ENCODE measurements at places on chromosomes 2 and 18.

DNA sequence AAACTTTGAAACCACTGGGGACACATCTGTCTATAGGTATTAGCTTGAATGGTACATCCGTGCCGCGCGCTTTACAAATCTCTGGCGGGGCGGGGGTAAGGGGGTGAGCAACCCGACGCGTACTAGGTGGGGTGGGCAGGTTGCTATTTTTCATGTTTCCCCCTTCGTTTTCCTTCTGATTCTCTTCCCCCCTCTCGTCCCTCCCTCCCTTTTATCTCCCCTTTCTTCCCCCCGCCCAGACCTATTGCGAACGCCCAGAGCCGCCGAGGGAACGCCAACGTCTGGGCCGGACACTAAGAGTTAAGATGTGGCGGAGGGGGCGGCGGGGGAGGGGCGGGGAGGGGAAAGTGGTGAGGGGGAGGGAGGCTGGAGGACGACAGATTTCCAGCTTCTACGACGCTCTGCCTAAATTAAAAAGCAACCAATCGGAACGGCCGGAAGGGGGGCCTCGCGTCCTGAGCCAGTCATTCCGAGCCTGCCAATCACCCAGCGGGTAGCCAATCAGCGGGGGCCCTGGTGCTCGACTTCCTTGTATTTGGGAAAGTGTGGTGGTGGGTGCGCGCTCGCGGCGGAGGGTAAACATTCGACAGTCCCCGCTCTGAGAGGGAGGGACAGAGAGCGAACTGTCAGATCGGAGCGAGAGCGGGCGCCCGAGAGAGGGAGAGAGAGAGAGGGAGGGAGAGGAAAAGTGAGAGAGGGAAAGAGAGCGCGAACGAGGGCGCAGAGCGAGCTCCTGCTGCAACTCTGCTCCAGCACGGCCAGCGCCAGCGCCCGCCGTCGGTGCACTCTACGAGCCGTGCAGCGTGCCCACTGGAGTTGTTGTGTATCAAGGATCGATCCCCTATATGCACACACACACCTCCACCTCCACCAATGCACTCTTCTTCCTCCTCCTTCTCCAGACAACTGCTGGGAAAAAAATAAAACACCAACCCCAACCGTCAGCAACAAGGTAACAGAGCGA is at the start of gene POU3F3:
Gene POU3F3 (plus strand): TSS at position 582 of the 964 bp plus-strand sequence. CDS start 1,396 bp downstream, outside the sequence.
- no peak for DNase-seq

DNA sequence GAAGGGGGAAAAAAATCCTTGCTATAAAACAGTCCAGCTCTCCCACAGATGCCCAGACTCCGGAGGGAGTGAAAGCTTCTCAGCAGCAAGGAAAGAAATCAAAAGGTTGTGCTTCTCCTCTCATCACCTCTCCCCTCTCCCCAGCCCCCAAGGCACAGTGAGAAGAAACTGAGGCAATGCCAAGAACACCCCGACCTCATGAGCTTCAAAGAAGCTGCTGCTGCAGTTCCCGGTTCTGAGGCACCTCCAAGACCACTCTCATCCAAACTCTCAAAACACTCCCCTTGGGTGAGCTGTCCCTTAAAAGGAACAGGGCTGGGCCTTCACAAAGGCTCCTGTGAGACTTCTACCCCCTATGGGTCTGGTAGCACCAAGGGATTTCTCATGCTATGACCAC is 62.0 kb upstream of the KLF7 start:
- no peak for DNase-seq

DNA sequence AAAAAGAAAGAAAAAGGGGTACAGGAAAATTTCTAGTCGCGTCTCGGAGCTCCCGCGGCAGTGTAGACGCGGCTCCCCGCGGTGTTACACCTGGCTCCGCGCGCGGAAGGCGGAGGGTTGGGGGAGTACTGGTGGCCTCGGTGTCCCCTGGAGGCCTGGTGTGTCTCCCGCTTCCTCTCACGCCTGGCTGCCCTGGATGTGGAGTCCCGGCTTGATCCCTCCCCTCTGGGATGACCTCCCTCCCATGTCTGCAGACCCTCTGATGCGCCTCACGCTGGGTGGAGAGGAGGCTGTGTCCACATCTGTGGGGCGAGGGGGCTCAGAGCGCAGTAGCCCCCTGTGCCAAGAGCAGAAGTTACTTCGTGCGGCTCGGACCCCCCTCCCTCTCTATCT is 1.2 kb downstream of the KIF5C start:
- no peak for DNase-seq

- no peak for DNase-seq
These were observed 294.6 kb downstream of the RDH14 start for GRCh38 chr2:18265614-18266586.

DNA sequence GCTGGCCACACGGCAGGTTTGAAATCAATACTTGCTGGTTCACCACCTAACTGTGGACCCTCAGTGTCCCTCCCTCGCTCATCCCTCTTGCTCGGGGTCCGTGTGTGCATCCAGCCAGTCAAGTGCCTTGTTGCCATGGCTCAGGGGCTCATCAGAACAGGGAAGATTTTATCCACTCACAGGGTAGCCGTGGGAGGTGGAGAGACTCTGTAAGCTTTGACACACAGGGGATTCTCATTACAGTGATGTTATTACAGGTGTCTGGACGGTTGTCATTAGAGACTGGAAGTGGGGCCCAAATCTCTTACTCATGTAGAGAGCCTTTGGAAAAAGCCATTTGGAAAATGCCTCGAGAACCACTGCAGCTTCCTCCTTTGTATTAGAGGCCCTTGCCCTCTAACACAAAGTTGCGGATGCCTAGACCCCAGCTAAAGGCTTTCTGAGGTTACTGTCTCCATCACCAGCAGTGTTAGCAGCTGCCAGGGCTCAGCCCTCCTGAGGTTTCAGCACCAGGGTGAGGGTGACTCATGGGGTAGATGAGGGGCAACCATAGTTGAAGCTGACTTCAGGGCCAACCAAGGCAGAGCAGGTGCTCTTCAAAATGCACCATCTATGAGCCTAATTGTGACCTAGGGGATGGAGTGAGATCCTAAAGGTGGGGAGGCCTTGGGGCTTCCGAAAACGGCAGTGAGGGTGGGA is 195.6 kb downstream of the CLIP4 start:
- no peak for DNase-seq

DNA sequence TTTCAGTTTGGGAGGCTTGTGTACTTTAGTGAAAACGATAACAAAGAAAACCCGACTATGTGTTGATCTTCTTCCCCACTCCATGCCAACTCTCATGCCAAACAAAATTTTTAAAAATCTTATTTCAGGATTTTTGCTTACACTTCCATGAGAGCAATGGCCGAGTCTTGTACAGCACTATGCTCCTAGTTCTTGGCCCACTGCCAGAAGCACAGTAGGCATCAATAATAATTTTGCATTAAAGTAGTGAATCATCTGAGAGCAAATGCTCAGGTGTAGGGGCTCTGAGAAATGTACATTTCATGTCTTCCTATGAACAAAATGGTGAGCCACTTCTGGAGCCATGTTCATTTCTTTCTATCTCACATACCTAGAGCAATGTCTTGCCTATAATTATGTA is 62.2 kb downstream of the MAP3K19 start:
- DNase-seq = no peak

DNA sequence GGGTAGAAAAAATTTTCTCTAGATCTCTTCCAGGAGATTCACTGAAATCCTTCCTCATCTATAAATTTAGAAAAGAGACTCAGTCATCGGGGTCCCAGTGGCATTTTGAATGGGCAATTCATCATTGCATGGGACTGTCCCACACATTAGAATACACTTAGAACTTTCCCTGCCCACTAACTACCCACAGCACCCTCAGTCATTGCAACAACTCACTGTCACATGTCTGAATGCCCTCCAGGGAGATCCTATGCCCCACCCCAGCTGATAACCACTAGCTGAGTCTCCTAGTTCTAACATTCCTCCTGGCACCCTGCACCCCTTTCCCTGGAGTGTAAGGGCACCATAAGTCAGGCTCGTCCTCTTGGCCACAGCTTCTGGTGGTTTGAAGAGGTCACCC is 89.6 kb downstream of the INSIG2 start:
- no peak for DNase-seq

DNA sequence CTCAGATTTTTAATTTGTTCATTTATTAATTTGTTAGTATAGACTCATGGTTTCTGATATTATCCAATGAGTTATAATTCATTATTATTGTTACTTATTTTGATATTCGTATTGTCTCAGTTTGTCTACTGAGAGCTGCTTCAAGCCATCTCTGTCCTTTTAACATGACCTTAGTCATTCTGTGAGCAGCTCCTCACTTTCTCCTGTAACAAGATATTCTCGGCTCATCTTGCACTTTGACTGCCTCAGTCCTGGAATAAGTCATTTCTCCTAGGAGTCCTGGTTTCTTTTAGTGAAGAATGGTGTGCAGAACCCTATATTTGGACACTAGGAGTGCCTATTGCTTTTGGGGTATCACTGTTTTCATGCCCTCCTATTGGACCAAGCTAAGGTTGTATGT is 13.2 kb downstream of the ASB1 start:
- DNase-seq = no peak
